Heart left ventricle (tissue), 16 donors: ENCODE measurements at places on chromosomes 16 and 17. TPM values are rescaled to one million over a fixed set of nuclear protein-coding genes. Genes with fewer than 3 reads are reported as not detected.

FAM20A gene
- polyA plus RNA-seq, result 2.6 TPM

SLC26A11 gene
- 2.7 TPM for polyA plus RNA-seq

CLEC18A gene
- polyA plus RNA-seq, result 0.08 TPM

DNA sequence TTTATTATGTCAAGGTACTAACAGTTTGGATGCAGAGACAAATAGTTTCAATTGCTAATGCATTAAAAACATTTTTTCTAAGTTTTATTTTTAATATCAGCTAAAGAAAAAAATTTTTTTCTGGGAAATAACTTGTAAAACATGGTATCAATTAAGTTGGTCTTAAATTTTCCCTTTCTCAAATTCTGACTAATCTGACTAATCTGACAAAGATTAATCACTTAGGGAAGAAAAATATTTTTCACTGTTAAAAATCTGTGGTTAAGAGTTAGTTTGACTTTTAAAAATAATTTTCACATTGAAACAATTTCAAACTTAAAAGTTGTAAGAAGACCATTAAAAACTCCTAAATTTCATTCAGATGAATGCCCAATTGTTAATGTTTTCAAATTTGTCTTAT, 74.6 kb downstream of the MYO1D start:
- DNase-seq, result no peak

- no peak for DNase-seq
Observed at GRCh38 chr17:81203136-81203535, 19.6 kb downstream of the CEP131 start.
